Endothelial cell (in vitro differentiated cells): ENCODE measurements at places on chromosomes 12 and 14. TPM values are rescaled to one million over a fixed set of nuclear protein-coding genes. Genes with fewer than 3 reads are reported as not detected.

DNA sequence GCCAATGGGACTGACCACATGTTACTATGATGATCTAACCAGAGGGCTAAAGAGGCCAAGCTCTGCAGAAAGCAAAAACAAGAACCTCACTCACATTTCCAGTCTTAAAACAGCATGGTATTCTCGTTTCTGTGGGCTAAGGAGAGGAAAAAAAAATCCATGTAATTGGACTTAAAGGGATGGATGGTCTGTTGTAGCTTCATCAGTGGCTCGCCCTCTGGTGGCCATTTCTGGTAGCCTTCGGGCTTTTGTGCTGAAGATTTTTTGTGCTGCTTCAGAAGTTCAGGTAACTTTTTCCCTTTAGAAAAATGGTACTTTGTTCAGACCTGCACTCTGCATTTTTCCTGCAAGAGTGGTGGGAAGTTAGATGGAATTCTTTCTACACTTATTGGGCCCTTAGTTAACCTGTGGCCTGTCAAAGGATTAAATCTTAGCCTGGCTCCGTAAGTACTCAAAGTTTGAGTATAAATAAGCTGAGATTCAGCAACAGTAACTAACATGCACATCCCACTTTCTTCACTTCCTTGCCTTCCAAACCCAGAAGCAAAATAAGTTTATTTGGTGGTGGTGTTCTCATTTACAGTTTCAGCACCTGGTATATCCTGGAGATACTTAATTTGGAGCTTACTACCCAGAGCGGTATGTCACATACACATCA is 22.3 kb downstream of the DCAF4 start:
- DNase-seq, result peak; percentile 75

DNA sequence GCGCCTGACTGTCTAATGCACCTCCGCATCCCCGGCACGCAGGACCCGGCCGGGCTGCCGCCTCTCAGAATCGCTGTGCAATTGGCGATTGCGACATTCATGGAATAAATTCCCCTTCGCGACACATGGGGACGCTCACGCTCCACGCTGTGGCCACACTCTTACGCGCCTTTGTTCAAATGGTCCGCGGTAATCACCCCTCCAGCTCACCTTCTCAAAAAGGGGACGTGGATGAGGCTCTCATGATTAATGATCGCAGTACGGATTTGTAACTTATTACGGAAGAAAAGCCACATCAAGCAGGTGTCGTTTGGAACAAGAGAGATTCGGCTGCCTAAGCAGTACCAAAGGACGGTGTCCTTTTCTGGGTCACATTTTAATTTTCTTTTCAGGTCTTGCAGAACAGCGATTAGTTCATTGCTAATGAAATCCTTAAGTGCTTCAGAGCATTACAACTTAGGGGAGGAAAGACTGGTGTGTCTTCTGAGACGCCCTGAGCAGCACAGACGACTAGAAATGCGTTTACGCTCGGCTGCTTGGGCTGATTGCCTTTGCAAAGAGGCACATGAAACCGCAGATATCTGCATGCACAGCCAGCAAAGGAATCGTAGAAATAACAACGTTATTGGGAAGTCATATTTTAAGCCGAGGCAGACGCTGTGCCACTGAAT is 37.3 kb upstream of the ADGRD1 start:
- DNase-seq, result peak; percentile 62

- DNase-seq, result no peak
Observed at GRCh38 chr12:2163177-2163941, 110.6 kb downstream of the CACNA1C start.

GRCh38 chr12:43226151-43226550 is 325.9 kb downstream of the ADAMTS20 start:
- no peak for DNase-seq

DNA sequence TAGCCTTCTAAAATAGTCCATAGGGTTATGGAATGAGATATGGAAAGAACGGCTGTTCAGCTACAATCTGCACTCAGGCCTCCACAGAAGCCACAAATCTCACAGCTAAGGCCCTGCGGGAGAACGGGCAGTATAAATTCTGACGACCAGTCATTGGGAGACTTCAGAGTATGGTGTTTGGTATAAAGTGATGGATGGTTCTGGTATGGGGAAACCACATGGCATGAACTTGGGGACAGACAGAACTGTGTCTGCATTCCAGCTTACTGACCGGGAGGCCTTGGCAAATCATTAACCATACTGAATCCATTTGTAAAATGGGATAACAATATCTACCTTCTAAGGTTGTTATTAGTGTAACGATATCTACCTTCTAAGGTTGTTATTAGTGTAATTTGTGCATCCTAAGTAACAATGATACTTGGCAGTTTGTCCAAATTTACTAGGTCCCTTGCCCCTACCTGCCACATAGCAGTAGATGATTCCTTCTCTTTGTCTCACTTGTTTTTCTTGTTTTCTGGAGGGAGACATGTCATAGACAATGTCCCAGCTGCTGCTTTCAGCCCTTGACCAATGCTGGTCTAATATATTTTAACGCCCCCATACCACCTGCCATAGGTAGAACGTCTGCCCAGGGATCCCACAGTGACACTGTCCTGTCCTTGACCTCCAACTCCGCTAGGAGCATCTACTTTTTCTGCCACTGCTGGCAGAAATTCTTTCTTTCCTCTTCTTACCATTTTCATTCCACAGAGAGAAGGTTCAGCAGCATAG is 6.8 kb downstream of the CDKL1 start:
- DNase-seq, result no peak

- no peak for DNase-seq
Observed at GRCh38 chr14:60317609-60318008, 68.6 kb downstream of the PPM1A start.

DNA sequence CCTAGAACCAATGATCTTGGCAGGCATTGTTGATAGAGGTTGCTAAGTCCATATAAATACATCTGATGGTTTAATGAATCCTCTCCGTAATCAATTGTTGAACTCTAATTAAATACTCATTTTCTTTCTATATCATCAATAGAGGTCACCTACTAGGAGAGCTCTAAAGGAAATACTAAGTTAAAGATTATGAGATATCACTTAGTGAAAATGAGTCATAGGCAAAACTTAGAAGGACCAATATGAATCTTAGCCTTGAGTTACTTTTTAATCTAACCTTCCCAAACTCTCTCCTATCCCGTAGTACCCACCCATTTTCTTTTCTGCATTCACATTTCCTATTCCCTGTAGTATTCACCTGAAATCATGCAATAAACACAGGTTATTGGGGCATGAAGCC is 50.2 kb downstream of the MBIP start:
- no peak for DNase-seq

GRCh38 chr14:94427016-94427613 is 25.5 kb downstream of the SERPINA11 start:
- no peak for DNase-seq

DNA sequence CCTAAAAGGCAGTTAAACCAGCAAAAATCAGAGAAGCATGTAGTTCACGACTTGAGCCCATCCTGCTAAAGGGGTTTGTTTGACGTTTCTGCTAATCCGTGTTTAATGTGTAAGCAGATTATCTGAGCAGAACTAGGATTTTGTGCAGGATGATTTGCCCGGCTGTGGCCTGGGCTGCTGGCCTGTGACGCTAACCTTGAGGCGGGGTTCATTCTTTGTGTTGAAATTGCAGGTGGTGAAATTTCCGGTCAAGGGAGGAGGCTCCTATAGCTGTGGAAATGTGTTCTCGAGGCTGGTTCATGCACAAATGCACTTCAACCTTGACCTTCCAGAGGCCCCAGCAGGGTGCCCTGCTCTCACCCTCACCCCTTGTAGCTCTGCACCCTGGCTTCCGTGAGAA is 63.7 kb downstream of the SLC24A4 start:
- DNase-seq, result no peak

DNA sequence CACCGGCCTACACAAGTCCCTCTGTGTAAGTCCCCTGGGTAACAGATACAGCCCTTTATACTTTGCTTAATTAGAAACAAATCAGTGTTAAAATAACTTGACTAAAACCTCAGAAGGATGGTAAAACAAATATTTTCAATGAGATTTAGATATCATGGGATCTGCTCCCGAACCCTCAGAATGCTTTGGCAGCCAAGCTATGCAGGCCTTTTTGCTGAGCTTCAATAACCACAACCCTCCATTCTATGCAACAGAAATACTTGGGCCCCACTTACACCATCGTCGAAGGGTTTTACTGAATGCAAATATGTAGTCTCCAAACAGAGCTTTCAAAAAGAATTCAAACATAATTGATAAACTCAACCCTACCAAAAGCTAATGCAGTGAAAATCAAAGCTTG is 29.3 kb upstream of the PITPNM2 start:
- DNase-seq, result no peak

DNA sequence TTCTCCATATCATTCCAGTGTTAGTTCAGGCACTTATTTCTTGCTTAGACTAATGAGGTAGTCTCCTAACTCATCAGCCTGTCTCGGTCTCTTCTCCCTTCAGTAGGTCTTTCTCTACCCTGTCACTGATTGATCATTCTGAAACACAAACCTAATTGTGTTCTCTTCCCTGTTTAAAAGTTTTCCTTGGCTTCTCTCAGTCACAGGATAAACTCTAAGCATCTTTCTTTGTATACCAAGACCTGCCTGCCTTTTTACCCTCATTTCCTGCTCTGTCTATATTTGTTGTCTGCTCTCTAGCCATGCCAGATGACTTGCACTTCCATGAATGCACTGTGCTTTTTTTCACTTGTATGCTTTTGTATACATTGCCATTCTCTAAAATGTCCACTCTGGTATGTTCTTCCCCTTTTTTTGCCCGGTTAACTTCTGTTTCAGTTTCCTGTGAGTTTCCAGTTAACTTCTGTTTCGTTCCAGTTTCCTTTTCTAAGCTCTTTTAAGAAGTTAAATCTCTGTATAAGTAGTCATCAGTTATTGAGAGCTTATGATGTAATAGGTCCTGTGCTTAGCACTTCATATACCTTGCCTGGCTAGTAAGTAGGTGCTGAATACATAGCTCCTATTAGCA is 12.8 kb downstream of the DIP2B start:
- DNase-seq, result no peak

GRCh38 chr12:121750507-121750955 is 38.0 kb downstream of the TMEM120B start:
- no peak for DNase-seq

- no peak for DNase-seq
Observed at GRCh38 chr12:9969673-9970072, 1.5 kb upstream of the CLEC12A start.

OR4E2 gene
- not detected for total RNA-seq

DNA sequence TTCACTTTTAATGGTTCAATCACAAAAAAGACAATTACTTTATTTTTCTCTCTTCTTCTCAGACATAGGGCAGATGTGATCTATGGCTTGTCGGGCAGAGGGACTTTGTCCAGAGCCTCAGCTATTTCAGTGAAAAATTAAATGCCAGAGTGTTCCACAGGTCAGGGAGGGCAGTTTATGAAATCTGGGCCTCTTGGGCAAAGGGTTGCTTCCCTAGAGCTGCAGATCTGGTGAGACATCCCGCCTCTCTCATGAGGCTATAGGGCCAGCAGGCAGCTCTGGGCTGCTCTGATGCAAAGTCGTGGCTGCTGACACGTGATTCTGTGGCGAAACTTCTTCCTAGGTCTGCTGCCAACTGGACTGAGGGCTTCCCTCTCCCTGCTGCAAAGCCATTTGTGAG is 6.0 kb downstream of the CLMN start:
- no peak for DNase-seq

GRCh38 chr12:119177724-119178380 is 879 bp upstream of the HSPB8 start:
- DNase-seq, result no peak

FAM90A1 gene
- not detected for total RNA-seq

DNA sequence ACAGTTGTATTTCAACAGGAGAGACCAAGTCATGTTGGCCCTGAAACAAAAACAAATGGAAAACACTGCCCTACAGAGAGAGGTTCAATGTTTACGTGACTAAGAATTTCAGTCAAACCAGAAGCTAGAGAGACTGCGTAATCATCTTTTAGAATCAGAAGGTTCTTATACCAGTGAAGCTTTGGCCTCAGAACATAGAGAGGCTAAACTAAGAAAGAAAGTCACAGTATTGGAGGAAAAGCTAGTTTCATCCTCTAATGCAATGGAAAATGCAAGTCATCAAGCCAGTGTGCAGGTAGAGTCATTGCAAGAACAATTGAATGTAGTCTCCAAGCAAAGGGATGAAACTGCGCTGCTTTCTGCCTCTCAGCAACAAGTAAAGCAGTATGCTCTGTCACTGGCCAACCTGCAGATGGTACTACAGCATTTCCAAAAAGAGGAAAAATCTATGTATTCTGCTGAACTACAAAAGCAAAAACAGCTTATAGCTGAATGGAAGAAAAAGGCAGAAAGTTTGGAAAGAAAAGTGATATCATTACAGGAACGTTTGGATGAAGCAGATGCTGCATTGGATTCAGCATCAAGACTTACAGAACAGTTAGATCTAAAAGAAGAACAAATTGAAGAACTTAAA is 32.5 kb upstream of the NUAK1 start:
- DNase-seq, result no peak

DNA sequence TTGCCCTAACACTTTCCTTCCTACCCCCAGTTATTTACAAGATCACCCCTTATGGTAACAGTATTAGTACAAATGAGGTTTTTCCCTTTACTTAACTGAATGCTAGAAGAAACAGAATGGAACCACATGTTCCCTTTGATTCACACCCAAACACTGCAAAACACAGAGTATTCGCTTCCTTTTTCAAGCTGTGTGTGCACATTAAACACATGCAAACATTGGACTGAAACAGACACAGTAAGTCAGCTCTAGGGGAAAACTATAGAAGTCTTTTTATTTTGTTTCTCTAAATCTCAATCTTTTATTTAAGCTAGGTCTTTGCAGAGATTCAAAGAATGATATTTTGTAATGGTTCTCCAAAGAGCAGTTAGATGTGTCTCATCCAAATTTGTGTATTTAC is 728.5 kb downstream of the DIO2 start:
- no peak for DNase-seq

GRCh38 chr14:52248057-52248456 is 19.4 kb upstream of the PTGDR start:
- no peak for DNase-seq

- no peak for DNase-seq
Observed at GRCh38 chr14:97058074-97058467, 260.9 kb downstream of the VRK1 start.

HCFC2 gene
- total RNA-seq, result 13.3 TPM

GRCh38 chr12:116880817-116881324 is 370 bp downstream of the HRK start:
- peak; percentile 44 for DNase-seq

- no peak for DNase-seq
Observed at GRCh38 chr14:67567654-67568053, 32.4 kb downstream of the PIGH start.
